ENCODE measurements at places on chromosomes 2 and 18.
A peak's percentile ranks its signal among the peaks of the same experiment; 100 is the strongest.

DNA sequence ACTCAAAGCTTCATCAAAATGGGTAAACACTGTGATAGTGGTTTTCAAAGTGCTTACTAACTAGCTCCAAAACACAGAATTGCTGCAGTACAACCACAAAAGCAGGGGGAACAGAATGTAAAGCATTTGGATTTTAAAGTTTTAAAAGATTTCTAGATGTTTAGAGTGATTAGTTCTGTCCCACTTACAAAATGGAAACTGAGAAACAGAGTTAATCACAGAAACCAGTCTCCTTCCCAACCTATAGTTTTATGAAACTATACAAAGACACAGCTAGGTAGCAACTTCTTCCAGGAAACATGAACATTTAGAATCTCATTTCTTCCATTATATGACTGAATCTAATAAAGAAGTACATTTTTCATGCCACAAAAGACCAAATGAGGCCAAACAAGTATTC is 73.8 kb upstream of the HNRNPA3 start:
- no peak for DNase-seq

DNA sequence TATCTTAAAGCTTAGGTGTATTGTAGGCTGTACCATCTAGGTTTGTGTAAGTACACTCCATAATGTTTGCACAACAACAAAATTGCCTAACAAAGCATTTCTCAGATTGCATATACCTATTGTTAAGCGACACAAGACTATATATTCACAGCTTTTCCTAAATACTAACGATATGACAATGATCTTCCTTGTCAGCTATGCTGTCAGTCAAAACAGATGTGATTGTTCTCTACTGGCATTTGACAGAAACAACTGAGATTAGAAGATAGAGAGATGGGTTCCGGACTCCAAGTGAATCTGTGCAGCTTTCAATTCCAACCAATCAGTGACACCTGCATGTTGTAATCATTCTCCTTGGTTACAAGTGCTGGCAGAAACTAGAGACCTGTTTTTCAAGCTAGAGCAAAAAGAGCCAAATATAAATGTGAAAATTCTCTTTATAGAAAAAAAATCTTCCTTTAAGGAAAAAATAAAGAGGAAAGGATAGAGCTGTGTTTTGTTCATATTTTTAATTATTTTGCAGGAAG is 1232.3 kb upstream of the SLC39A10 start:
- no peak for DNase-seq

GRCh38 chr2:393711-394696 is 106.1 kb upstream of the ALKAL2 start:
- no peak for DNase-seq

DNA sequence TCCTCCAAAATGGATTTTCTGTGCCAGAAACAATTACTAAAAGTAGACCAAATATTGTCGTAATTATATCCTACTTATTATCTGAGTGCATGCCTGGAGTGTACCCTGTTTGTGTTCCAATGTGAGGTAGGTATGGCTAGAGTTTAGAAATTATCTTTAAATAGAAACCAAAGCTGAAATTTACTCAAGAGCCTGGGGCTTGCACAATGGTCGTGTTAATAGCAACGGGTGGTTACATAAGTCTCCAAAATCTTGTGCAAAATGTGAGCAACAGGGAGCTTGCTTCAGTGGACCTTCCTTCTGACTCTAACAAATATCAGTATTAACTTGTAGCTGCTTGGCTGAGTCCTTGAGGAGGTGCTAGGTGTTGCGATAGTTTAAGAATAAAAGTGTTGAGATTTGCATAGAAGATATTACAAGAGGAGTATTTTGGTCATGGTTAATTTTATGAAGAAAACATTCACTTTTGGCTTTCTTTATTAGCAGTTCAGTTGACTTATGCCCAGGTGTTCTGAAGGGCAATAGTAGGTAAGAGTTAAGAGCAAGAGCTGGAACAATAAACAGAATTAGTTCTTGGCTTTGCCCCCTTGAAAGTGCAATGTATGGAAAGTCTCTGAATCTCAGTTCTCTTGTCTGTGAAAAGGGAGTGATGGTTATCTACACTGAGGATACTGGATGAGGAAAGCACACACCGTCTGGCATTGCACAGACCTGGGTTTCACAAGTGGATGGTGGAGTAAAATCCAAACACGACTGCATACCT is 4.6 kb downstream of the CXCR4 start:
- no peak for DNase-seq

GRCh38 chr18:33459612-33460011 is 19.1 kb upstream of the CCDC178 start:
- DNase-seq: no peak

GRCh38 chr2:167940346-167940725 is 307.1 kb downstream of the STK39 start:
- no peak for DNase-seq

GRCh38 chr2:230891064-230891463 is 26.3 kb downstream of the ITM2C start:
- DNase-seq: no peak

DNA sequence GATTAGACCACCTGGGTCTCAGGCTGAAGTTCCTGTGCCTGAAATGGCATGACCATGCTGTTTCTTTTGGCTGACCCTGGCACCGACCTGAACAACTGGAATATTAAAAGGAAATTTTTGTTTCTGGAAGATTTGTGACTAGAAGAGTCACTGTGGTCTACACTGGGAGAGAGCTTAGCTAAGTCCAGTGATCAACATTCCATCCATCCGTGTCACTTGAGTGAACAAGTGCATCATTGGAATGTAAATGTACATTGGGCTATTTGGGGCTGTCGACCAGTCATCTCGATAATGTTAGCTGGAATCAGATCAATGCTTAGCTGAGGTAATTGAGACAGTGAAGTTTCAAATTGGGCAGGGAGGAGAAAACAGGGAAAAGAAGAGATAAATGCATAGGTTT is 95.4 kb upstream of the CCDC85A start:
- no peak for DNase-seq

DNA sequence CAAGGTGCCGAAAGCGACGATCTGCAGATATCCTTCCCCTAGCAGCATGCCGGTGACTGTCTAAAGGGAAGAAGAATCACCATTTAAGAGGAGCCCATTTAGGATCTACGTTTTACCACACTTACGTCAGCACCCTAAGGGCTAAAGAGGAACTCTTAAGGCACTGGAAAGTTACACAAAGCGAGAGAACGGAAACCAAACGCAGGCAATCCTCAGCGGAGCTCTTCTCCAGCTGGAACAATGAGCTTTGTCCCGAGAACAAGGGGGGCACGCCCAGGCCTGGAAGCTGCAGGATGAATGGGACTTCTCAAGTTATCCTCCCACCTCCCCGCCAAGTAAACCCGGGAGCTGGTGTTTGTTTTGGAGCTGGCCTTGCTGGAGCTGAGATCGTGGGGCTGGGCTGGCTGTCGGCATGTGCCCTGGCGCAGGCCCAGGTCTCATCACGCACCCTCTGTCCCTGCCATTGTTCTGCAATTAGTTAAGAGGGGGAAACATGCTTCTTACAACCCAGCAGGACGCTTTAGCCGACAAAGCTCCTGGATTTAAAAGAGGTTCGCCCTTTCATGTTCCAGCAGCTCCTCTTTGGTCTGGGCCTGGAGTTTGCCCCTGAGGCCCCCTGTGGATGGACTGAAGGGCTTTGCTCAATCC is 36.4 kb downstream of the PXDN start:
- peak; percentile 87 for DNase-seq

DNA sequence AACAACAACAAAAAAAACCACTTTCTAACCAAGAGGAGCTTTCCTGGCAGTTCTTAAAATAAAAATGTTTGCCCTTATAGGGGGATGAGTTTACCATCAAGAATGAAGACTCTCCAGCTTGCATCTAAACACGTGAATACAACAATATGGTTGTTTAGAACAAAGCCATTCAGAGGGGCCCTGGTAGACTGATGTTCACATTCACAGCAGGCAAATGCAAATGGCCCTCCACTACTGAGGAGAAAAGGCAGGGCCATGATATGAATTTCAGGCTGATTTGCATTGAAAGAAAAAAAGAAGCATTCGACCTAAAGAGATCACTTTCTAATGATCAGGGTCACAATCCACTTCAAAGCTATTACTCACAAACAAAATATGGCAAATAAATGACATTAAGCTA is 65.3 kb upstream of the OTOS start:
- DNase-seq: no peak

- no peak for DNase-seq
These were observed 34.2 kb downstream of the TBC1D8 start for GRCh38 chr2:101116841-101117552.

DNA sequence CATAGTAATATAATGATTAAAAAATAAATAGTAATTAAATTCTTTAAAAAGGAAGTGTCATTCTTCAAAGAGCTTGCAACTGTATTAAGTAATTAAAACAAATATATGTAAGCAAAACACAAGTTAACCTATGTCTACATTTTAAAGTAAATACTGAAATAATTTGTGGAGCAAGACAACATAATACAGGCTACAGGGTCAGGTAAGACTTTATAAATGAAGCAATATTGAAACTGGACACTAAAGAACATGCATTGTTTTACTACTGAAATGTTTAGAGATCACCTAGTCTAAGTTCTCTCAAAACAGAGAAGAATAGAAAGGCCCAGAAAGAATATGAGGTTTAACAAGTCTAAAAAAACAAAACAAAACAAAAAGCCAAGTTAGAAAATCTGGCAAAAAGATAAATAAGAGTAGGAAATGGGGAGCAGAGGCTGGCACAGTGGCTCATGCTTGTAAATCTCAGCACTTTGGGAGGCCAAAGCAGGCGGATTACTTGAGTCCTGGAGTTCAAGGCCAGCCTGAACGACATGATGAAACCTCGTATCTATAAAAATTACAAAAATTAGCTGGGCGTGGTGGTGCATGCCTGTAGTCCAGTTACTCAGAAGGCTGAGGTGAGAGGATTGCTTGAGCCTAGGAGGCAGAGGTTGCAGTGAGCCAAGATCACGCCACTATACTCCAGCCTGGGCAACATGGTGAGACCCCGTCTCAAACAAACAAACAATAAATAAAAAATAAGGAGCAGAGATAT is 34.4 kb downstream of the VPS54 start:
- DNase-seq: no peak

- no peak for DNase-seq
These were observed 73.0 kb upstream of the RIOK3 start for GRCh38 chr18:23380001-23380550.

GRCh38 chr18:78972930-78973331 is 6.7 kb upstream of the SALL3 start:
- DNase-seq: no peak

GRCh38 chr2:114543236-114543766 is 100.9 kb downstream of the DPP10 start:
- DNase-seq: no peak

DNA sequence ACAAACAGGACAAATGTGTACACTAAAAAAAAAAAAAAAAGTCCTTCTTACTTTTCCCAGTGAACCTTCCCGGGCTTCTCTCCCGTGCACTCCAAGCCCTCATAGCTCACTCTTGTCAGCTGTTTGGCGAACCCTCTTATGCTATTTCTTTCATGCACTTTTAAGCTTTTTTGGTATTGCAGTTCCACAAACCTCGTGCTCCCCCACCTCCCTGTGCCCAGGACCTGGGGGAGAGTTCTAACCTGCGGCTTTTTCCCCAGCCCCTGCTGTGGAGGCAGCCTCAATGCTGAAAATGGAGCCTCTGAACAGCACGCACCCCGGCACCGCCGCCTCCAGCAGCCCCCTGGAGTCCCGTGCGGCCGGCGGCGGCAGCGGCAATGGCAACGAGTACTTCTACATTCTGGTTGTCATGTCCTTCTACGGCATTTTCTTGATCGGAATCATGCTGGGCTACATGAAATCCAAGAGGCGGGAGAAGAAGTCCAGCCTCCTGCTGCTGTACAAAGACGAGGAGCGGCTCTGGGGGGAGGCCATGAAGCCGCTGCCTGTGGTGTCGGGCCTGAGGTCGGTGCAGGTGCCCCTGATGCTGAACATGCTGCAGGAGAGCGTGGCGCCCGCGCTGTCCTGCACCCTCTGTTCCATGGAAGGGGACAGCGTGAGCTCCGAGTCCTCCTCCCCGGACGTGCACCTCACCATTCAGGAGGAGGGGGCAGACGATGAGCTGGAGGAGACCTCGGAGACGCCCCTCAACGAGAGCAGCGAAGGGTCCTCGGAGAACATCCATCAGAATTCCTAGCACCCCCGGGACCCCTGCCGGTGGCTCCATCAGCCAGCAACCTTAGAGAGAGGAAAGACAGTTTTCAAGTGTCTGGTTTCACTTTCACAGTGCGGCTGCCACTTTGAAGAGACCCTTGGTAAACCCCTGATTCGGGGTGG is 826 bp downstream of the KCNE4 start:
- DNase-seq: no peak

Data from BJ (cell line).